Activated CD8-positive, alpha-beta memory T cell treated with anti-CD3 and anti-CD28 coated beads, Interleukin-2, amount 10 ng/mL, durations not matched to agents 7 days and 5 days (primary cell): ENCODE measurements at places on chromosomes 6 and 20. TPM values are rescaled to one million over a fixed set of nuclear protein-coding genes. Genes with fewer than 3 reads are reported as not detected.

DNA sequence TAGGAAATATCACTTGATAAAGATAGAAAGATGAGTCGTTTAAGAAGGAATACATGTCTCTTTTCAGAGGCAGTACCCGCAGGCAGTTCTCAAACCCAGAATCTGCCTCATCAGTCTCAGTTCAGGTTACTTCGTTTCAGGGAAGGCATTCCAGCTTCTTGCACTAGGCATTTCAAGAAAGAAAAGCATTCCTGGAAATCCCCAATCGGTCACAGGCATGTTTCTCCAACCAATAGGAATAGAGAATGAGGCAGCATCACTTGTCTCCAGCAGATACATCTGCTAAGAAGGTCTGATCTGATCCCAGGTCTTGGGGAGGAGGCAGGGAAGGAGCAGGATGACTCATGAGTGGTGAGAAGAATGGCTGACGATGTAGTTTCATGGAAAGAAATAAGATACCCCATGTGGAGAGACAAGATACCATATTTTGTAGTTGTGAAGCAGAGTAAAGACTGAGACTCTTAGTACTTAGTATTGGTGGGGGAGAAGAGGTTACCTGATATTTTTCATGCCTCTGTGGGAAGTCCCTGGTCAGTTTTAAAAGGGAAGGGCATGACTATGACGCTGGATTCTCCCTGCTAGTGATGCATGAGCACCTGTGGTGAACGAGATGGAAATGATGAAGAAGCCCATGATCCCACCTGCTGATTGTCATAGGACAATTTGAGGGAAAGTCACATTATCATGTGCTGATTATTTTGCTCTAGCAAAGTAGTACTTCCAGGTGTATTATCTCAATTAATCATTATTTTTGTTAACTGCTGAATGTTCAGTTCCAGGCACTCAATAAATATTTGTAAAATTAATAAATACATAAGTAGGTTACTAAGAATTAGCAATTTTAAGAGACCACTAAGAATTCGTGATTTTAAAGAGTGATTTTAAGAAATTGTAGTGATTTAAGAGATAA, 20.3 kb upstream of the HLA-DRB1 start:
- peak; percentile 72 for DNase-seq

DNA sequence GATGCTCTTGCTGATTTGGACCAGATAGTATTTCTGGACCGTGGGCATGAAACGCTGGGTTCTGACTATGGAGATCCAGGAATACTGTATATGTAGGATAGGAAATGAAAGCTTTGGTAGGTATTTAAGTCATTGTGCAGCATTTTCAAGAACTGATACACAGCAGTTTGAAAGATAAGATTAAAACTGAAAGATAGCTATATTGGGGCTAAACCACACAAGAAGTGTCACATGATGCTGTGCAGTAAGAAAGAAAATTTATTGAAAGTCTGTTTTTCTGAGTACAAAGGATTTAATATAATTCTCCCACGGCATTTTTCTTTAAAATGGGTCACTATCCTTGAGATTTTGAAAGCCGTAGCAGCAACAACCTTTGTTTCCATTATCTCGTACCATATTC, 305 bp downstream of the IL17A start:
- no peak for DNase-seq

- no peak for DNase-seq
These were observed 448.0 kb downstream of the TENT5A start for GRCh38 chr6:81304466-81304865.

- no peak for DNase-seq
These were observed 66.1 kb upstream of the GLP1R start for GRCh38 chr6:38982470-38982869.

DNA sequence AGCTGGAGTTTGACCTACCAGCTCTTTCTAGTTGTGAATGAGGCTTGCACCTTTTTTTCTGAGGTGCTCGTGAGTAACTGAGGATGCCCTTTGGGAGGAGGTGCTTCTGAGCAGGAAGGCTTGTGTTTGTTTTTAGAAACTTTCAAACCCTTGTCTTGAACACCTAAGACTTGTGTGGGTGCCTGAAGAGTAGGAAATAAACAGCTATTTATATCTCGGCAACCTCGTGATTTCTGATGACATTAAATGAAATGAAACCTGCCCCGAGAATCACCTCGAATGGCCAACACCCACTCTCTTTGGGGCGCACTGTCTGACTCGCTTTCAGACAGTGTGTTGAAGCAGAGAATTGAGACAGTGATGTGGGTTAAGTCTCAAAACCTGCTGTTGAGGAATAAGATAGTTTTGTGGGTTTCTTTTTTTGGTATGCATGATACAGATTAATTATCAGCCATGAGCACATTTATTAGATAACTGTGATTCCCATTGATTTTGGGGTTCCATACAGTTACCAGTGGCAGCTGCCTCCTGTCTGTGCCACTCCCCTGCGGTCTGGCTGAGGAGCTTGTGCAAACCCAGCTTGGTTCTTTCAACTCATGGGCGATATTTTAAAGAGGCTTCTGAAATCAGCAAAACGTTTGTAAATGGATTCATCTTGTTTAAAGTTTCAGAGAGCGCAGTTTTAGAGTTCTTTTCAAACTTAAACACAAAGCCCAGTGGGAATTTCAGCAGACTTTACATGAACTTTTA, 8.4 kb downstream of the IRF4 start:
- peak; percentile 66 for DNase-seq

GRCh38 chr6:162679681-162680080, 47.9 kb downstream of the PRKN start:
- DNase-seq, result no peak

GRCh38 chr6:131999545-132000146, 48.5 kb upstream of the CCN2 start:
- DNase-seq, result no peak

DNA sequence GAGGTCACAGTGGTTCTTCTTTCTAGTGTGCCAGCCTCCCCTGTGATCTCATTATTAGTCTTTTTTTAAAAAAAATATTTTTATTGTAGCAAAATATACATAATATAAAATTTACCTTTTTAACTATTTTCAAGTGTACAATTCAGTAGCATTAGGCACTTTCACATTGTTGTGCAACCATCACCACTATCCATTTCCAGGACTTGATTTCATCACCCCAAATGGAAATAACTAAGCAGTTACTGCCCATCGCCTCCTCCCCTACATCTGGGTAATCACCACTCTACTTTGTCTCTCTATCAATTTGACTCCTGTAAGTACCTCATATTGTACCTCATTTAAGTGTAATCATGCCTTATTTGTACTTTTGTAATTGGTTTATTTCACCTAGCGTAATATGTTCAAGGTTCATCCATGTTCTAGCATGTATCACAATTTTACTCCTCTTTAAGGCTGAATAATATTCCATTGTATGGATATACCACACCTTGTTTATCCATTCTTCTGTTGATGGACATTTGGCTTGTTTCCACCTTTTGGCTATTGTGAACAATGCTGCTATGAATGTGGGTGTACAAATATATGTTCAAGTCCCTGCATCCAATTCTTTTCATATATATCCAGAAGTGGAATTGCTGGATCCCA, 68.6 kb upstream of the FYN start:
- DNase-seq, result no peak

- no peak for DNase-seq
These were observed 212.8 kb downstream of the ZMYND8 start for GRCh38 chr20:47143657-47144056.

GRCh38 chr6:126718600-126719327, 378.8 kb downstream of the CENPW start:
- DNase-seq, result no peak

Gene SLC24A3
- not detected for total RNA-seq

Gene CBLN4
- total RNA-seq, result not detected

Gene NOTCH4
- total RNA-seq, result 0.61 TPM

Gene SCAF8
- 36.1 TPM for total RNA-seq

Gene LMBRD1
- 18.3 TPM for total RNA-seq
